ENCODE measurements at places on chromosomes 1 and 21. TPM values are rescaled to one million over a fixed set of nuclear protein-coding genes. Genes with fewer than 3 reads are reported as not detected.

- DNase-seq, result no peak
- no peaks in the 10 kb centered on the region for H3K36me3 ChIP-seq
- peaks cover 4% of the 10 kb centered on the region for H3K4me1 ChIP-seq
- H3K27ac ChIP-seq, result no peak overlapping the region
- no peak overlapping the region for H3K4me3 ChIP-seq
Observed at GRCh38 chr1:84693785-84694184, 3.5 kb upstream of the SSX2IP start.

FAAH gene
- total RNA-seq, result 42.3 TPM

GRCh38 chr1:53409233-53409632, 50.0 kb upstream of the DMRTB1 start:
- no peak overlapping the region for H3K27ac ChIP-seq
- no peaks in the 10 kb centered on the region for H3K27me3 ChIP-seq
- no peaks in the 10 kb centered on the region for H3K4me1 ChIP-seq
- no peak overlapping the region for H3K4me3 ChIP-seq
- no peaks in the 10 kb centered on the region for H3K36me3 ChIP-seq
- no peak for DNase-seq

SPRR3 gene
- not detected for total RNA-seq

DNA sequence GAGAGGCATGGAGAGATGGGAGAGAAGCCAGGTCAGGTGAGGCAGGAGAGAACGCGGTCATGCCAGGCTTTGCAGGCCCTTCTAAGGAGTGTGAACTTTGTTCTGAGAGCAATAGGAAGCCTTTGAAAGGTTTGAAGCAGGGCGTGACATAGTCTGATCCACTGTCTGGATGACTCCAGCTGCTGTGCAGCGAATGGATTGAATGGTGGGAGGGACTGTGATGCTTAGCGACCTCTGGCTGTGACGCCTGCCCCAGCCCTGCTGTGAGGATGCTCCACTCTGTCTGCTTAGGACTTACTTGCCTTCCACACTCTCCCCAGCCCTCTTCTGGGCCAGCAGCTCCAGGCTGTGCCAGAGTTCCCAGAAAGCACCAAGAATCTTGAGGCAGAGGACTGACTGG, 41.8 kb upstream of the POU3F1 start:
- no peak overlapping the region for H3K27ac ChIP-seq
- H3K4me3 ChIP-seq, result no peak overlapping the region
- H3K4me1 ChIP-seq, result no peaks in the 10 kb centered on the region
- no peaks in the 10 kb centered on the region for H3K27me3 ChIP-seq

DNA sequence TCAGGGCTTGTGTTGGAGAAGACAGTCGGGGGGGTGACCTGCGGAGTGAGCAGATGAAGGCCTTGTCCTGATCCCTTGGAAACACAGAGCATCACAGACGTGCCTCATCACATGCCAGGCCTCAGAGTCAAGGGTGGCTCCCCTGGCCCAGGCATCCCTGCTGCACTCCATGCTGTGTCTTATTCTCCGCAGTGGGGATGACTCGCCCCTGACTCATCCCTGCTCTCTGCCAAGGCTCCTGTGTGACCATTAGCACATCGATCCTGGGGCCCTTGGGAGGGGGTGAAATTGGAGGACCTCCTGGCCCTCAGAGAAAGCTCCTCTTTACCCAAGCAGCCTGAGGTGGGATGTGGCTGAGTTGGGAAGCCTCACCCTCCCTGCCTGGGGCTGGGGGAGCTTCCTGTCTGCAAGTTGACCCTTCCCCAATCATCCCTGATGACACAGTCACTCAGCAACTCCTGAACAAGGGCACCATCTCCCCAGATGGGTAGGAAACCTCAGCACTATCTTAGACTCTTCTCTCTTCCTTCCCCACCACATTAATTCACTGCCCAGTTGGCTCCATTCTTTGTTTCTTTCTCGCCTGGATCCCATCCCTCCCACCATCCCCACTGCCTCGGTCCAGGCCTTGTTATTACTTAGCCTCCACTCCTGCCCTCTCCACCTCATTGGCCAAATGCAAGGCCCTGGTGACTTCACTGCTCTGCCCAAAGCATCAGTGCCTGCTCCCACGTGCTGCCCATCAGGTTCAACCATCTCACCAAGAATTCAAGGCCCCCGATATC, 74.6 kb downstream of the CAMK2N1 start:
- no peak overlapping the region for H3K4me3 ChIP-seq
- H3K27ac ChIP-seq, result no peak overlapping the region
- no peak for DNase-seq
- no peaks in the 10 kb centered on the region for H3K36me3 ChIP-seq
- H3K4me1 ChIP-seq, result no peaks in the 10 kb centered on the region

GRCh38 chr1:212132025-212132424, 96.5 kb downstream of the DTL start:
- no peak overlapping the region for H3K4me3 ChIP-seq
- no peaks in the 10 kb centered on the region for H3K27me3 ChIP-seq
- no peaks in the 10 kb centered on the region for H3K36me3 ChIP-seq

GRCh38 chr1:238108417-238108816, 217.7 kb upstream of the ZP4 start:
- no peaks in the 10 kb centered on the region for H3K27me3 ChIP-seq
- no peak overlapping the region for H3K27ac ChIP-seq
- no peak for DNase-seq
- H3K4me1 ChIP-seq, result no peaks in the 10 kb centered on the region
- no peaks in the 10 kb centered on the region for H3K36me3 ChIP-seq
- H3K4me3 ChIP-seq, result no peak overlapping the region

GRCh38 chr1:196094821-196095220, 513.4 kb downstream of the KCNT2 start:
- DNase-seq, result no peak
- H3K4me3 ChIP-seq, result no peak overlapping the region
- no peaks in the 10 kb centered on the region for H3K36me3 ChIP-seq

OR2AK2 gene
- total RNA-seq, result not detected

GRCh38 chr1:202163281-202164270, 3.2 kb upstream of the PTPN7 start:
- H3K36me3 ChIP-seq, result no peaks in the 10 kb centered on the region
- no peak overlapping the region for H3K4me3 ChIP-seq
- no peaks in the 10 kb centered on the region for H3K27me3 ChIP-seq

All from tibial nerve (tissue), 4 donors.